ENCODE measurements at places on chromosomes 12 and 14. TPM values are rescaled to one million over a fixed set of nuclear protein-coding genes. Genes with fewer than 3 reads are reported as not detected.

GRCh38 chr12:47772738-47773061 lies 338 bp upstream of the SLC48A1 start:
- no peak for DNase-seq

DNA sequence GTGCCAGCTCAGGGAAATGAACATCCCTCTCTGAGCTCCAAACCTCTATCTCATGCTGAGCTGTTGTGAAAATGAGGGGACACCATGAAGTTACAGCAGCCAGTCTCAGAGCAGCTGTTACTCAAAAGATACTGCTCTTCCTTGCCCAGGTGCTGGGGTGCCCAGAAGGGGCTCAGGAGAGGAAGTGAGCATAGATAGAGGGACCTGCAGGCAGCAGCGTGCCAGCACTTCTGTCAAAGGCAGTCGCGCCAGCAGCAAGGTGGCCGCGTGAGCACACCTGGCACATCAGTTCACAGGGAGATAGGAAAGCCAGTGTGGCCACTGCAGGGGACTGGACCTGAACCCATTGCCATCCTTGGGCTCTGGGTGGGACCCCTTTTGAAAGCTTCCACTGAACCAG lies 27.8 kb downstream of the C14orf132 start:
- no peak for DNase-seq

GRCh38 chr12:15896867-15897266 lies 14.3 kb upstream of the DERA start:
- DNase-seq, result no peak

- DNase-seq, result no peak
These were observed 47.8 kb downstream of the BTBD7 start for GRCh38 chr14:93285044-93285443.

IFNG-AS1 gene
- not detected for total RNA-seq

DNA sequence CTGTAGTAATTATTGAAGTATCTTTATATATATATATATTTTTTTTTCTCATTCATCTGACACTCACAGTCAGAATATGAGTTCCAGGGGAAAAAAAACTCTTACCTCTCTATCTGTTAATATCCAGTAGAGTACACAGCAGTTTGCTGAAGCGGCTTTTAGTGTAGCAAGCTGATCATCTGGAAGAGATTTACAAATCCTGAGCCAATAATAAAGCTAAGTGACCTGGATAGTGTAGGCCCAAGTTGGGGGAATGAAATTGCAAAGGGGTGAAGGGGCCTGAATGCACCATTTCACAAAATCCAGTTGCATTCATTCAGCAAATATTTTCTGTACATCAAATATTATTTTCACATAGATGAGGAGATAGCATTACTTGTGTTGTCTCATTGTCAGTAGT lies 234.6 kb upstream of the FLRT2 start:
- DNase-seq, result no peak

ASB8 gene
- 5.9 TPM for total RNA-seq

DNA sequence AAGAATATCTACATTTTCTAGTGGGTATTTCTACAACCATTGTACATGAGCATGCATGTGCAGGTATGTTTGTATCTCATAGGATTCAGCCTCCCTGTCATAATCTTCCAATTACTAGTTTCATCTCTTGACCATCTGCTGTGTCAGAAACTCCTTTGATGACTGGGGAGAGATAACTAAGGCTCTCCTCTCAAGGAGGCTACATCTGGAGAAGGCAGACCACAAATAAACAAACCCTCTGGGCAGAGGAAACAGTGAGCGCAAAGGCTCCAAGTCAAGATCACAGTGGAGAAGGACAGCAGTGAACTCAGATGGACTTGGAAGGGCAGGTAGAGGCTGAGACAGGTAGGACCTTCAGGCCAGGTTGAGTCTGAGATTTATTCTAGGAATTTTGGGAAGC lies 166.4 kb downstream of the PELI2 start:
- no peak for DNase-seq
